ENCODE measurements at places on chromosomes 1 and 21. TPM values are rescaled to one million over a fixed set of nuclear protein-coding genes. Genes with fewer than 3 reads are reported as not detected.

The PTAFR gene
- 0.04 TPM for total RNA-seq

- DNase-seq: no peak
These were observed 123.9 kb downstream of the ZBTB18 start for GRCh38 chr1:244174922-244175521.

- no peak for DNase-seq
These were observed 19.6 kb downstream of the CAP1 start for GRCh38 chr1:40059960-40060750.

The LCE1E gene
- total RNA-seq: not detected

The DNASE2B gene
- not detected for total RNA-seq

GRCh38 chr1:178498896-178499675, 2.3 kb upstream of the CLEC20A start:
- DNase-seq: no peak

The PPM1J gene
- total RNA-seq: 0.10 TPM

The FAM20B gene
- total RNA-seq: 27.5 TPM

DNA sequence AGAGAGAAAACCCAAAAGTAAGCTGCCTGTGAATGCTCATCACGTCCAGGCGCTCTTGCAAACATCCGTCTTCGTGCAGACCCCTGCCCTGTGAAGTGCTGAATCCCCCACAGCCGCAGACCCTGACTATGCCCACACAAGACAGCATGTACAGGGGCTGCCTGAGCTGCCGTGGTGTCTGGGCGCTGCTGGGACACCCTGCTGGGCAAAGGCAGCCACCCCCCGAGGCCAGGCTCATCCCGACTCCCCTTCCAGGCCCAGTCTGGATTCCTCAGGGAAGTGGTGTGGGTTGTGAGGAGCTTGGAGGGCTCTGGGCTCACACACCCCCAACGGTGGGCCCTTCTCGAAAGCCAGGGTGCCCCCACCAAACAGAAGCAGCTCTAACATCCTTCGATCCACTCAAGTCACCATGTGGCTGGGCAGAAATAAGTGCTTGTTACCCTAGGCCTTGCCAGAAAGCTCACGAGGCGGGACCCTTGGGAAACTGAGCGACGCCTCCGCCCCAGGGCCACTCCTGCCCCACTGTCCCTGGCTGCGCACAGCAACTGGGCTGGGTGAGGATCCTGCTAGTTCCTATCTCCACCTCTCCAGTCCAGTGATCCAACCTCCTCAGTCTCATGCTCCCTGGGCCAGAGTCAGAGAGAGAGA, 4.8 kb upstream of the WNT9A start:
- no peak for DNase-seq

DNA sequence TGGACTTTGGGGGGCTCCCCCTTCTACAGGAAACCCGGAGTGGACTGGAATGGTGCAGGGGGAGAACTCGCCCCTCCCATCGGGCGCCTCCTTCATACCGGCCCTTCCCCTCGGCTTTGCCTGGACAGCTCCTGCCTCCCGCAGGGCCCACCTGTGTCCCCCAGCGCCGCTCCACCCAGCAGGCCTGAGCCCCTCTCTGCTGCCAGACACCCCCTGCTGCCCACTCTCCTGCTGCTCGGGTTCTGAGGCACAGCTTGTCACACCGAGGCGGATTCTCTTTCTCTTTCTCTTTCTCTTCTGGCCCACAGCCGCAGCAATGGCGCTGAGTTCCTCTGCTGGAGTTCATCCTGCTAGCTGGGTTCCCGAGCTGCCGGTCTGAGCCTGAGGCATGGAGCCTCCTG, at the start of gene TNFRSF14:
TSS of gene TNFRSF14 (plus strand) at position 95 of the 401 bp plus-strand sequence. CDS start at position 389, 294 bp downstream.
- peak; percentile 56 for DNase-seq

The CASQ1 gene
- total RNA-seq: not detected

The MEGF6 gene
- 0.58 TPM for total RNA-seq

- DNase-seq: peak; percentile 76
These were observed 26.9 kb downstream of the UCK2 start for GRCh38 chr1:165854101-165854845.

DNA sequence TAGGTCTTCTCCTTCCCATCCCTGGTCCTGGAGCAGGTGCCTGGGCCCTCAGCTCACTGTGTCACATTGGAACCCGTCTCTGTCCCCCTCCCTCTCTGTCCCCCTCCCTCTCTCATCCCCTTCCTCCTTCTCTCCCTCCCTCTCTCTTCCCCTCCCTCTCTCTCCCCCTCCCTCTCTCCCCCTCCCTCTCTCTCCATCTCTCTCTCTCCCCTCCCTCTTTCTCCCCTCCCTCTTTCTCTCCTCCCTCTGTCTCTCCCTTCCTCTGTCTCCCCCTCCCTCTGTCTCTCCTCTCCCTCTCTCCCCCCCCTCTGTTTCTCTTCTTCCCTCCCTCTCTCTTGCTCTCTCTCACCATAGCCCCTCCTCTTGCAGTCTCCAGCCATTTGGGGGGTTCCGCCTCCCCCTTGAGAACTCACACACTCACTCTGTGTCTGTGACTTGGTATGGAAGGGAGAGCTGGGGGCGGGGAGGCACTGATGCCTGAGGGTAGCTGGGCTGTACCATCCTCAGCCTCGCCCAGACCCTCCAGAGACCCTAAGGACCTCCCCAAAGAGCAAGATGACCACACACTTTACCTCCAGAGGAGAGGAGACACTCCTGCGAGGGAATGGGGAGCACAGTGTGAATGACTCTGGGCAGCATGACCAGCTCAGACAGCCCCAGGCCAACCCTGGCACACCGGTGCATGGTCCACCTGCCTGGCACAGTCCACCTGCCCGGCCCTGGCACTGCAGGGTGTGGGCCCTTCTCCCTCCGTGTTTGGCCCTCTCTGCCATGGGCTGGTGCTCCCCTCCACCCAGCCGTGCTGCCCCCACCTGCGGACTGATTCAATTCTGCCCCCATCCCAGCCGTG, 102.8 kb upstream of the ARHGEF16 start:
- DNase-seq: no peak

DNA sequence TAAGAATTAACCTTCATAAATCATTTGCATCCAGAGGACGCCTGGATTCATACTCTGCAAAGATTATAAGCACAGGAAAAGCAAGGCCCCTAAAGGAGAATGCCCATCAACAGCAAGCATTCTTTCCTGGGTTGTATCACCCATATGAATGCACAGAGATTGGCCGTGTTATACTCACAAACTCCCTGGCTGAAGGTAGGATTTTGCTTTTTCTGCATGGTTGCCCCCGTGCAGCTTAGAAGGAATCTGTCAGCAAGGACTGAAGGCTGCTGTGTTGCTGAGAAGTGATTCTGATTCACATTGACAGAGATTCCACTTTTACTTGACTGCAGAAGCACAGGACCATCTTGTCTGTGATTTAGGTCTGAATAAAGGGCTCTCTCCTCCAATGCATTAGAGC, 283.0 kb downstream of the LRRIQ3 start:
- no peak for DNase-seq
